ENCODE measurements at places on chromosomes 2 and 18.

DNA sequence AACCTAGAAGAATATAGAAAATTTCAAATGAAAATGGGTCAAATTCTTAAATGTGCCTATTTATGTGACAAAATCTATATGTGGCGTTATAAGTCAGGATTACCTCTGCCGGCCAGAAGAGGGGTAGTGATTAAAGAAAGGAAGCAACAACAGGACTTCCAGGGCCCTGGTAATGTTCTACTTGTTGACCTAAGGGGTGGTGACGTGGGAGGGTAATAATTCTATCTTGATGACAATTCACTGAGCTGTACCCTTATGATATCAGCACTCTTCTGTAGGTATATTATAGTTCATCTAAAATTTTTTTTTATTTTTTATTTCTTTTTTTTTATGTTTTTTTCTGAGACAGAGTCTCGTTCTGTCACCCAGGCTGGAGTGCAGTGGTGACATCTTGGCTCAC lies 87.9 kb downstream of the STRN start:
- no peak for DNase-seq

DNA sequence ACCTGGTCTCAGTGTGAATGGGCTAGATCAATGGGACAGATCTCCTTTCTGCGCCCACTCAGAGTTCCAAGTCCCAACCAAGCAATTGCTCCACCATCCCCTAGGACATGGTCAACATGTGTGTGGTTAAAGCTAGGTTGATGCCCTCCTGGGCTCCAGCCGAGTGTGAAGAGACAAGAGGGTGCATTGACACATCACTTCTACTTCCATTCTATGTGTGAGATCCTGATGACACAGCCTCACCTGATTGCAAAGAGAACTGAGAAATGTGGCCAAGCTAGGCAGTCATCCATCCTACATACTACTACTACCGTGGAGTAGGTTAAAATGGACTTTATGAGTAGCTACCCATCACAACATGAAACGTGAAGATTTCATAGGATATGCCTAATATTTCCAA lies 106.8 kb downstream of the NCKAP5 start:
- DNase-seq, result no peak

DNA sequence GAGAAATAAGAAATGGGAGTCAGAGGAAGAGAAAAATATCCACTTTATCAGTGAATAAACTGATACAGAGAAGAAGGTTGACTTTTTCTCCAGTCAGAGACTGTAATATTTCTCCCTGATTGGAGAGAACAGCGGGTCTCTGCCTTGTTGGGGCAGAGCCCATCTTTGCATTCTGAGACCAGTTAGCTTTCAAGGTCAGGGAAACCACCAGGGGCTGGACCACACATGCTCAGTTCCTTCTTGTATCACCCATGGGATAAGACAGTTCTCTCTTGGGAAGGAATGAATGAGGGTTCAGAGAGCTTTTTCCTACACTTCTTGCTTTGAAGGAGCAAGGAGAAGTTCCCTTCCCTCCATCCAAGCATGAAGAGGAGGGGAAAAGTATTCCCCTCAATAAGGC lies 12.2 kb downstream of the GPATCH11 start:
- no peak for DNase-seq

GRCh38 chr2:3405876-3406275 lies 26.4 kb downstream of the TRAPPC12 start:
- DNase-seq, result no peak

GRCh38 chr18:23701544-23702064 lies 12.4 kb downstream of the LAMA3 start:
- no peak for DNase-seq

All from D341Med (cell line).